ENCODE measurements at places on chromosomes 11 and 22. TPM values are rescaled to one million over a fixed set of nuclear protein-coding genes. Genes with fewer than 3 reads are reported as not detected.
A peak's percentile ranks its signal among the peaks of the same experiment; 100 is the strongest.

GRCh38 chr22:35539910-35540594 is 579 bp upstream of the RASD2 start:
- DNase-seq = no peak

DNA sequence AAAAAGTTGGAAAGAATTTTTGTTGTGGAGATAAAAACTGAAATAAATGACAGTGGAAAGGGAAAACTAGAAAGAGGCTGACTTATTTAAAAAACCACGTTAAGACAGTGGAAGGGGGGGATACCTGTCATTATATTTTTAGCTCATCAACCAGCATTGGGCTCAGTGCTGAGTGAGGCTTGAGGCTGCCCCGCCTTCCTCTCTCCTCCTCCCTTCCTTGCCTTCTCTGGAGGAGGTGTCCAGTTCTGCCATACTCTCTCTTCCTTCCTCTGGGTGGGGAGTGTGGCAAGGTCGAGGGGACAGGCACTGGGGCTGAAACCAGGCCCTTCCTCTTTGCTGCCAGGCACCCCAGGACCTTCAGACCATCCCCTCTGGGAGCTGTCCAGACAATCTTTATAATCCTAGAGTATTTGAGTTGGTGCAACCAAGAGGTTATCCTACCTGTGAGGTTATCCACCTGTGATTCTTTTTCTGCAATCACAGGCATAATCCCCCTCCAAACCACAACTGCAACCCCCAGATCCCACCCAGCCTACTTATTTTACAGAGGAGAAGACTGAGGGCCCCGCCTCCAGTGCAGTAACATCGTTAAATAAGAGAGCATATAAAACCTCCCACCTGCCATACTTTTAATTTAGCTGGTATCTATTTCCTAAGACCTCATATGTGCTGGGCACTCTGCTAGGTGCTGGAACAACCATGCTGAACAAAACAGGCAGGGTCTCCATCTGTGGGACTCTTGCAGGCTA is 578.5 kb downstream of the BUD13 start:
- DNase-seq = no peak

GRCh38 chr11:102637731-102638130 is 12.6 kb upstream of the MMP20 start:
- DNase-seq = no peak

DNA sequence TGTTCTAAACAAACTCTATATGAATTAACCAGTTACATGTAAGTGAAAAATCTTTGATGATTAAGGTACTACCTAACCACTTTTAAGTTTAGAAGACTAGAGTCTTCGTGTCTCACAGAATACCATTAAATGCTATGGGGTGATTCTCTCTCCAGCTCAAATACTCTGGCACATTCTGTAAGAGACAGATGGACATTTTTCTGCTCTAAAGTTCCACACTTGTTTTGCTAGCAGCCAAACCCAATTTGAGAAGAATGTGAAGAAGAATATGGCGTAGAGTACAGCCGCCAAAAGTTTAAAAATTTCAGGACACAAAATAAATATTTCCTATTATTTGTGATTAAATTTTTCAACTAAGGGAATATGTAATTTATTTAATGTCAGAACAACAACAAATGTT is 339.1 kb downstream of the GUCY1A2 start:
- no peak for DNase-seq

DNA sequence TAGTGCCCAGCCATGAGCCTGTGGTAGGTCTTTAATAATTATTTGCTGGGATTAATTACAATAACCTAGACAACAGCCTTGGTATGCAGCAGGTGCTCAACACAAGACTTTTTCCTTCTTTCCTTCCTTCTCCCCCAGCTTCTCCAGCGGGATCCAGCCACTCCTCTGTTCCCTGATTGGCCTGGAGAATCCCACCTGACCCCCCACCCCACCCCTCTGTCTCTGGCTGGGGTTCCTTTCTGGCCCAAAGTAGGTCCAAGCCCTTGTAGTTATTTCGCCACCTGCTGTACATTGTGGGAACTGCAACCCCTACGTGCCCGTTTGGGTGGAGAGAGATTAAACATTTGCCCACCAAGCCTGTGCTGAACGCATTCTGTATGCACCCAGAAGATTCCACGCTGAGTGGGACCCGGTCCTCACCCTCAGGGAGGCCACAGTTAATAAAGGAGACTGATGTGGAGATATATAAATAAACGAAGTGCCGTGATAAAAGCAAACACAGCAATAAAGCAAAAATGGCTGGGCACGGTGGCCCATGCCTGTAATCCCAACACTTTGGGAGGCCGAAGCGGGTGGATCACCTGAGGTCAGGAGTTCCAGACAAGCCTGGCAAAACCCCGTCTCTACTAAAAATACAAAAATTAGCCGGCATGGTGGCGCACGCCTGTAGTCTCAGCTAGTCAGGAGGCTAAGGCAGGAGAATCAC is 32.1 kb upstream of the DGKZ start:
- peak; percentile 90 for DNase-seq

CASP5 gene
- total RNA-seq = not detected
